ENCODE measurements at places on chromosomes 11 and 22.

DNA sequence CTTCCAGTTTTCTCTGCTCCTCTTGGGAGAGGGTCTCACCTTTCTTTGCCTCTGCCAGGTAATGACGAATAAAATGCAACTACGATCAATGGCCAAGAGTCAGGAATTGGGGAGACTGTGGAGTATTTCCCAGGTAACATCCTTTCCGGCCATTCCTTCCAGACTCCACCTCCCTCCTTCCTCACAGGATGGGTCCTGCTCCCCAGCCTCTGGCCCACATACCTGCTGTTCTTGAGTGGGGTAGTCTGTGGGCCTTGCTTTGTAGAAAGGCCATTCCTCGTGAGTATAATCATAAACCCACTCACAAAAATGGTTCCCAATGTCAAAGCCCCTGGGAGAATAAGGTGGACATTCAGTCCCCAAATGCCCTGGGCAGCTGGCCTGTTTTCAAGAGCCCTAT, 1.5 kb upstream of the CPT1B start:
- no peak for DNase-seq

DNA sequence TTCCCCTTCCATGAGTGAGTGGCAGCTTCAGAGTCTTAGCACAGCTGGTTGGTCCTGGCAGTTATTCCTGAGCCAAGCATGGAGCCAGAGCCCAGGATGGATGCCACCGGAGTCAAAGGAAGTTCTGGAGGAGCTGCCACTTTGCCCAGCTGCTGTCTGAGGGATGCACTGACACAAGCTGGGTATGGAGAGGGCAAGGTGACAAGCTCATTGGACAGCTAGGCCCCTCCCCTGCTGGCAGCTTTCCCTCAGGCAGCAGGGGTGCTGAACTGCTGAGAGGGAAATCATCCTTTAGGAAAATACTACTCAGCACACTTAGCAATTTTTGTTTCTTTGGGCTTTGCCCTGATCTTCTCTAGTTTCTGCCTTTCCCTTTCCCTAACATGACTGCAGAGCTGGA, 99.3 kb upstream of the SESN3 start:
- DNase-seq = no peak

DNA sequence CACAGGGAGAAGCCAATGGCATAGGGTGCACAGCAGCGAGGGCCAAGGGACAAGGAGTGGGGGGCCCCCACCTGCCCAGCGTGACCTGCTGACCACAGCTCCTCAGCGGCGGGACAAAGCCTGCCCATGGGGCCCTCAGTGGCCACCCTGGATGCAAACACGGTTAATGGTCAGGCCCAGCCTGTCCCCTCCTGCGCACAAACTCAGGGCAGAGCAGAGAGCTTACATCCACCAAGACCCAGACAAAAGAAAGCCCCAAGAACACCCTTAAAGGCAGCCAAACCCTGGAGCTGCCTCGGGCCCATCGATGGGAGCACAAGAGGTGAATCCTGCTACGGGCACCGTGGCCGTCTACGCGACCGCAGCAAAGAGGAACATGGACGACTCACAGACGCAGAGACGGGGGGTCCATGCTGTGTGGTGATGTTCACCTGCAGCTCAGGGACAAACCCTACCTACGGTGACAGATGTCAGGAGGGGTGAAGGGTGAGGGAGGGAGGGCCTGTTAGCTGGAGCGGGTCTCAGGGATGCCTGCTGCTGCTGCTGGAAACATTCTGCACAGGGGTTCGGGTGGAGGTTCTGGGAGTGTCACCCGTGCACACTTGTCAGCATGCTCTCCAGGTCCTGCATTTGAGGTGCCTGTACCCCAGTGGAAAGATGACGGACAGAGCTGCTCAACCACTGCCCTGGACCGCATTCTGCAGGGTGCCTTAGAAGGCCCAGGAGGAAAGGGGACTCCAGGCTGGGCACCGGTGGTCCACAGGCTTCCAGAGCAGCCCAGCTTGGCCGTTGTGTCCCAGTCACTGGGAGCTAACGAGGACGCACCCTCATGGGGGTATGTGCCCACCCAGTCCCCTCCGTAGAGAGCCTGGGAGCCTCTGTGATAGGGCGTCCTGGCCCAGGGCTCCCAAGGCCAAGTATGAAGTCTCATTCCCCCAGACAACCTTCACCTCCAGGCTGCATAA, 11.6 kb downstream of the ASCL2 start:
- DNase-seq = no peak

GRCh38 chr11:11807811-11808782, 33.7 kb upstream of the USP47 start:
- no peak for DNase-seq

Data from activated T-cell treated with anti-CD3 and anti-CD28 coated beads for 24 hours (primary cell).